ENCODE measurements at places on chromosomes 6 and 20.

DNA sequence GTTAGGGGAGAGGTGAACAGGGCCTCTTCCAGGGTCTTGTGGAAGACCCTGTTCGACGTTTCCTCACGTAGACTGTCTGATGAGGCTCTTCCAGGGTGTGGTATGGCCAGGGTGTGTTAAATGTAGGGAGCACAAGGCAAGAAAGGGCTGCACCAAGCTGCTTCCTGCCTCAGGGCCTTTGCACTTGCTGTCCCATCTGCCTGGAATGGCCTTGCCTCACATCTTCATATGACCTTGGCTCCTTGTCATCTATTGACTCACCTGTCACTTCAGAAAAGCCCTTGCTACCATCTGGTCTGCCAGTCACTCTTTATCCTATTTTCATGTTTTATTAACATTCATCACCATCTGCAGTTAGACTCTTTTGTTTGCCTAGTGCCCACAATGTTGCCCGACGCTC, 31.0 kb downstream of the E2F3 start:
- no peak for DNase-seq

DNA sequence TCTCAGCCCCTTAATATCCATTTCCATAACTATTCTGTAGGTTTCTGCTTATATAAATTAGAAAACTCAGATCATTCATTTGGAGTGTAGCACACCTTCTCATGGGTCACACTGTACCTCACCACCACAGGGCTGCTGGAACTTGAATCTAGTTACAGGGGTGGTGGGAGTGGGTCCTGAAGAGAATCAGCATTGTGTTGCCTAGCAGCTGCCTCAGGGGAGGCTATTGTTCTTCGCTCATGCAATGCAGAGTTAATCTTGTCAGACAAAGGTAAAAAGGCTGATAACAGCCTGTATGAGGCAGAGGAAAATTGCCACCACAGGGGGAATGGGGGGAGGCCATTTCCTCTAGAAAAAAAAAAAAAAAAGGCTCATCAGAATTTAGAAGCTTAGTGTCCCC, 496.0 kb upstream of the ADGRB3 start:
- no peak for DNase-seq

- DNase-seq, result no peak
Measured at GRCh38 chr20:9220874-9221547, 152.1 kb downstream of the PLCB4 start.

DNA sequence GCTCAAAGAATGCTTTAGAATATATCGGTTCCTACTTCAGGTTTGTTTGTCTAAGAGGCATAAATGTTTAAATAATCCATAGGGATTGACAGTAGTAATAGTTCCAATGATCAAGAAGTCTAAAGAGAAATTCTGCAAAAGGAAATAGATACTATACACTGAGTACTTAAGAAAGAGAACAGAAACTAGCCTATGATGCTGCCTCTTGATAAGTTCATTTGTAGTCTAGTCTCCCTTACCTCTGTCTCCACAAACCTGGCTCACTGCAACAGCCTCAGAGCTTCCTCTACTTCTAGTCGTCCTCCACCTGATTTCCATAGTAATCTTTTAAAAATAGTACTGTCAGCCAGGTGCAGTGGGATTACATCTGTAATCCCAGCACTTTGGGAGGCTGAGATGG, 511.8 kb downstream of the LMBRD1 start:
- DNase-seq, result no peak
